ENCODE measurements at places on chromosomes 13 and 19.
A peak's percentile ranks its signal among the peaks of the same experiment; 100 is the strongest.

GRCh38 chr13:95783747-95784146 lies 106.8 kb downstream of the DNAJC3 start:
- no peak for DNase-seq

DNA sequence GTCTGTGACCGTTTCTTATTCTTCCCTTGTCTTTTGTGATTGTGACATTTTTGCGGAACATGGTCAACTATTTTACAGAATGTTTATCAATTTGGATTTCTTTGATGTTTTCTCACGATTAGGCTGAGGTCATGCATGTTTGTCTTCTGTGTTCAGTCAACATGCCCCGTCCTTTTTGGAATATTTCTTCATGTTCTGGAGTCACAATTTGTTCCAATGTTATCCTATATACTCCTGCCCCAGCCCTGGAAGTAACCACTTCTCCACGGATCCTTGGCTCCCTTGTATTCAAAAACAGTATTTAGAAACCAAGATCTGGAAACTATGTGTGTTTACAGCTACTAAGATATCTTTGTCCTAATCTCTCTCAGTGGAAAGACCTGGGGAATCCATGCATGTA lies 9.6 kb downstream of the CARD8 start:
- no peak for DNase-seq

DNA sequence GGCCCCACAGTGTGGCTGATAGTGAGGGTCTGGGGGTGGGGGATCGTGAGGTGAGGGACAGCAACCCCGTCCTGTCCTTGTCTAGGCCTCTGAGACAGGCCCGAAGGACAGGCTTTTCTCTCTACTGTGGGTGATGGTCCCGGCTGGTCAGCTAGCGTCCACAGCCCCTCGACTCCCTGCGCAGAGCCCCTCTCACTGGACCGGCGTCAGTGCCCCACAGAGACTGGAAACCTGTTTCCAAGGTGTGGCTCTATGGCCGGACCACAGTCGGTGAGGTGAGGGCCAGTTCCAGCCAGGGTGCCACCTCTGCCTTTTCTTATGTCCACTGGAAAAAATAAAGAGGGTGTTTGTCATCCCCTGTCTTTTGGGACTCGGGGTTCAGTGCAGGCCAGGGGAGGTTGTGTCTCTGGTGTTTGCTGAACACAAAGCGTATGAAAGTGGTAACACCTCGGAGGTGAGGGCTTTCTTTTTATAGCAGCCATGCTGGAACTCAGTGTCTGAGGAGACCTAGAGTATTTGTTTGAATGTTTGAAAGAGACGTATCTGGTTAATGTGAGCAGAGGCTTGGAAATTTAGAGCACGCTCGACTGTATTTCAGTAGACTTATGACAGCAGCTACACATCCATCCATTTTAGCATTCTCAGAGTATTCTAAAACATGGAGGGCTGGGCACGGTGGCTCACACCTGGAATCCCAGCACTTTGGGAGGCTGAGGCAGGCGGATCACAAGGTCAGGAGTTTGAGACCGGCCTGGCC lies 22.8 kb downstream of the ATP11A start:
- DNase-seq = no peak

GRCh38 chr13:98134901-98135300 lies 8.0 kb upstream of the FARP1 start:
- no peak for DNase-seq

DNA sequence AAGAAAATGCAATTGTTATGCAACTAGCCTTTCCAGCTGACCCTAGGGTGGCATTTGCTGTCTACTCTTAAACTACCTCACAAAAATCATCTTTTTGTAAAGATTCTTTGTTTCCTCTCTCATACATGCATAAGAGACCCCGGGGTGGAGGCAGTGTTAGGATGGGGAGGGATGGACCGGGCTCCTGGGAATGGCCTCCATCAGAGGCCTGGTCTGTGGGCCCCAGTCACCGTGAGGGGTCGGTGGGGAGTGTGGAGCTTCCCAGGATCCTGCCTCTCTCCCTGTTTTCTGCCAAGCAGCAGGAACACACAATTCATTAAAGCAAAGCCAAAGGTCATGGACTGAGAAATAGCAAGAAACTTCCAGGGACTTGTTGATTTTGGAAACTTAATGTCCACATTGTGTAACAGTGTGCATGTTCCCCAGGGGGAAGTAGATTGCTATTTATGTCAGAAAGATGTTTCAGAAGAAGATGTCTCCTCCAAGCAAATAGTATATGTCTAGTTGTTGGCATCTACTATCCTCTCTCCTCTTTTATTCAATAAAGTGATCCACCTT lies 241.4 kb downstream of the ENOX1 start:
- no peak for DNase-seq

- DNase-seq = no peak
Measured at GRCh38 chr13:33123066-33123859, 107.0 kb downstream of the KL start.

DNA sequence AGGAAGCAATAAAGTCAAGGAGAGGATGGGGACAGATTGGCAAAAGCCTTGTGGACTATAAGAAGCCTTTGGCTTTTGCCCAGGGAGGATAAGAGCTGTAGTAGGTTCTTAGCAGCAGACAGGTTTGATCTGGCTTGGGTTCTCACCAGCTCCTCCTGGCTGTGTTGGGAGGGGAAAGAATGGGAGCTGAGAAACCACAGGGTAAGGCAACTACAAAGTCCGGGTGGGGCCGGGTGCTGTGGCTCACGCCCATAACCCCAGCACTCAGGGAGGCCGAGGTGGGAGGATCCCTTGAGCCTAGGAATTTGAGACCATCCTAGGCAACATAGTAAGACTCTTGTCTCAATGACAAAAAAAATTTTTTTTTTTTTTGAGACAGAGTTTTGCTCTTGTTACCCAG lies 20.6 kb downstream of the NECTIN2 start:
- DNase-seq = no peak

GRCh38 chr13:78998630-78999315 lies 339.8 kb upstream of the OBI1 start:
- DNase-seq = no peak

GRCh38 chr13:39676315-39676876 lies 20.9 kb downstream of the COG6 start:
- DNase-seq = peak; percentile 5

DNA sequence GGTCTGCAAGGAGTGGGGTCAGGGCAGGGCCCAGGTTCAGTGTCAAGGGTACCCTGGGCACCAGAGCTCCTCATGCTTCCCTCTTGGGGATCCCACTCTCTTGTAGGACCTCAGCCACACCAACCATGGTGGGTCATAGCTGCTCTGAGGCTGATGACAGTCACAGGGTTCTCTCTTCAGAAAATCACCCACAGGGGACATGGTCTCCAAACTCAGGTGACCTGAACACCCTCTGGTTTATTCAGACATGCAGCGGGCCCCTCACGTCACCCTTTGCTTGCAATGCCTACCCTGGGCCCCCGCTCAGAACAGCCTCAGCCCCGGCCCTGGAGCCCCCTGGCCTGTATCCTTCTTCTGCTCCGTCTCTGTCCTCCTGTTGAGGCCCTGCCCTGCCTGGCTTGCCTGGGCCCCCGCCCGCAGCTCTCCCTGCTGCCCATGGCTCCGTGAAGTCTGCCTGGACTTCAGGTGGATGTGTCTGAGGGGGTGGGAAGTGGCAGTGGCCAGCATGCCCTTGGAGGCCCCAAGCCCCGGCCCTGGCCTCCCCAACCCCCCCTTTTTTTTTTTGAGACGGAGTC lies 20.4 kb downstream of the CHERP start:
- no peak for DNase-seq

- peak; percentile 86 for DNase-seq
Measured at GRCh38 chr19:12782424-12783290, 7.3 kb upstream of the HOOK2 start.

DNA sequence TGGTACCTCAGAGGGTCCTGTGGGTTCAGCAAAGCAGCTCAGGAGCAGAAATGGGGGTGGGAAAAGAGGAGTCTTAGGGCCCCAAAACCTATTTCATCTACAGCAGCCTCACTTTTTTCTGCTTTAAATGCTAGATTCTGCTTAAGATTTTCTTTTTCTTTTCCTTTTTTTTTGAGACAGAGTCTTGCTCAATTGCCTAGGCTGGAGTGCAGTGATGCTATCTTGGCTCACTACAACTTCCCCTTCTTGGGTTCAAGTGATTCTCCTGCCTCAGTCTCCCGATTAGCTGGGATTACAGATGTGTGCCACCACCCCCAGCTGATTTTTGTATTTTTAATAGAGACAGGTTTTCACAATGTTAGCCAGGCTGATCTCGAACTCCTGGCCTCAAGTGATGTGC lies 30.7 kb upstream of the WDFY2 start:
- DNase-seq = no peak
